Stimulated activated CD8-positive, alpha-beta memory T cell treated with anti-CD3 and anti-CD28 coated beads, Interleukin-7, amount 100 ng/mL, for 1 hour (primary cell): ENCODE measurements at places on chromosomes 4 and X.
A peak's percentile ranks its signal among the peaks of the same experiment; 100 is the strongest.

GRCh38 chr4:2595952-2596552 is 59.6 kb downstream of the FAM193A start:
- no peak for DNase-seq

DNA sequence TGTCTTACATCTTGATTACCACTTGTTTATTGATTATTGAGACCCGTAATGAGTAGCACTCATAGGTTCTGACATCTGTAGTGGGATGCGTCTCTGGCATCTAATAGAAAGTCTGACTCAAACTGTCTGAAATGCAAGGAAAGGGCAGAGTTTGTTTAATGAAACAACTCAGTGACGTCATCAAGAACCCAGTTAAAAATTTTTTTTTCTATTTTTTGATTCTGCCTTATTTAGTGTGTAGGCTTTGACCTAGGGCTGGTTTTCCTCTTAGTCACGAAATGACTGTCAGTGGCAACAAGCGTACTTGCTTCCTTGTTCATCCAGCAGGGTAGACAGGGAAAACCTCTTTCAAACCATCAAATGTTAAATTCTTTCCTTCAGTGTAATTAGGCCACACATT is 3.1 kb upstream of the CDKL5 start:
- DNase-seq, result no peak

DNA sequence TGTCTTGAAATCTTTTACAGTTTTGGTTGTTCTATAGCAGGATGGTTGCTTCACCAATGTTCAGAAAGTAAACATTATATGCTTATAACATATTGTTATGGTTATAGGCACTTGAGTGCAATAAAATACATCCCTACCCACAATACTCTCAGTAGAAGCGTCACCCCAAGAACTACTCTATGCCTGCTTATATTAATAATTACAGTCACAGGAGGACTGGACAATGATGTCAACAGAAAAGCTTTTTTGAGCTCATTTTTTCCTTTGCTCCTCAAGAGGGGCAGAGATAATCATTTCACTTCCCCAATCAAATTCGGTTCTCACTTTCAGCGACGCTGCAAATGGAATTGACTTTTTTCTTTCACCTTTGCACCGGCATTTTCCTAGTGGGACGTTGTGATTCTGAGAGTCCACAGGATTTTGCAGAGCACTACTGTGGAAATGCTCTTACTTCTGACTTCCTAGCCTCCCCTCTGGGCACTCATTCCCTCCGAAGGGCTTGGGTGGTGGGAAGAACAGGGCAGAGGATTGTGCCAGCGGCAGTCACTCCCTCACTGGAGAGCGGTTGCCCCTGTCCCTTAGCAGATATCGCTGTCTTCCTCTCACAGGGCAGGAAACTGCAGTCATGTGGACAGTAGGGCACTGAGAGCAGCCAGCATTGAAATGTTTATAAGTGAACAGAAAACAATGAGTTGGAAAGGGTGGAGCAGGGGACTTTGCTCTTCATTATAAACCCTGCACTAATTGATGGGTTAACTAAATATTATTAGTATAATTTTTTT is 24.9 kb upstream of the SGMS2 start:
- DNase-seq, result no peak

- DNase-seq, result no peak
Observed at GRCh38 chr4:42360256-42360669, 37.0 kb upstream of the SHISA3 start.

GRCh38 chr4:52098618-52099017 is 47.5 kb downstream of the SPATA18 start:
- no peak for DNase-seq

GRCh38 chrX:147626605-147627004 is 285.1 kb upstream of the FMR1 start:
- DNase-seq, result no peak

DNA sequence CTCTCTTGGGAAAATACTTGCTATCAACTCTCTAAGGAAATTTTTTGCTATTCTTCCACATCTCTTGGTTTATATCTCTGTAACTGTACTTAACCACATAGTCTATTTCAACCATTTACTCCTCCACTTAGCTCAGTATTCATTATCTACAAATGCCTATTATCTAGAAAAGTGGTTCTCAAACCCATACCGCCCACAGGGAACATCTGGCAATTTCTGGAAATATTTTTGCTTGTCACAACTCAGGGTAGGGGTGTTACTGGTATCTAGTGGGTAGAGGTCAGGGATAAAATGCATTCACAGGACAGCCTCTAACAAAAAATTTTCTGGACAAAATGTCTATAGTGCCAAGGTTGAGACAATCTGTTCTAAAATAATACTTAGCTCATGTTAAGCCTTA is 14.4 kb downstream of the ATRX start:
- DNase-seq, result no peak

- no peak for DNase-seq
Observed at GRCh38 chrX:143296521-143296920, 220.8 kb downstream of the SPANXN3 start.

- DNase-seq, result no peak
Observed at GRCh38 chrX:120761810-120762209, 113.9 kb downstream of the CT47B1 start.

DNA sequence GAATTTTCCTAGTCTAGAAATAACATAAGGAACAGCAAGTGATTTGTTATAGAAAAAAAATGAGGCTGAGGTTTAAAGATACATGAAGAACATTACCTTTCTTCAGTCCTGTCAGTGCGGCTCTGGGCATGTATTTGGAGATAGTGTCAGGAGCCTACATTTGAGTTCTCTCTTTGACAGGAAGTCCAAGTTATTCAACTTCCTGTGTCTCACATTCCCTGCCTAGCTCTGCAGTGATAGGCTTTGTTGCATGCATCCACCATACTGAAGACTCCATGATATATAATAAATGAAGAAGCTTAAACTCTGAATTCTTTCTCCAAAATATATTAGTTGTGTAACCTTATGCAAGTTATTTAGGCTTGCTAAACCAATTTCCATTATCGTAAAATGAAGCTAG is 148.7 kb downstream of the RELL1 start:
- DNase-seq, result no peak

GRCh38 chr4:176794651-176795050 is 1.9 kb upstream of the VEGFC start:
- DNase-seq, result no peak

- no peak for DNase-seq
Observed at GRCh38 chr4:174474457-174475075, 47.7 kb downstream of the HPGD start.

DNA sequence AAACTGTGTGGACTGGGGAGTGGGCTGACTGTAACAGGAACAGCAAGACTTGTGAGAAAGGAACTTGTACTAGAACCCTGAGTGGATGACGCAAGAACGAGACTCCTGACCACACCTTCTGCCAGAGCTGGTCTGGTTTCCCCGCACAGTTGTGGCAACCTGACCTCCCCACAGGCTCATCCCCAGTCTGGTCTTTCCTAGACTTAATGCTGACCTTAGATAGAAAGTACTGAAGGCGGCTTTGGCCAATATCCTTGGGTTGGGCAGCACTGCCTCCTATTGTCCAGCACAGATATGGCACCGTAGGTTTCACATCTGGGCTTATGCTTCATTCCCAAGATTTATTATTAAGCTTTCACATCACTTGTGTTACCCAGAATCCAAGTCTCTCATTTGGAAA is 137.8 kb upstream of the FRG1 start:
- no peak for DNase-seq

DNA sequence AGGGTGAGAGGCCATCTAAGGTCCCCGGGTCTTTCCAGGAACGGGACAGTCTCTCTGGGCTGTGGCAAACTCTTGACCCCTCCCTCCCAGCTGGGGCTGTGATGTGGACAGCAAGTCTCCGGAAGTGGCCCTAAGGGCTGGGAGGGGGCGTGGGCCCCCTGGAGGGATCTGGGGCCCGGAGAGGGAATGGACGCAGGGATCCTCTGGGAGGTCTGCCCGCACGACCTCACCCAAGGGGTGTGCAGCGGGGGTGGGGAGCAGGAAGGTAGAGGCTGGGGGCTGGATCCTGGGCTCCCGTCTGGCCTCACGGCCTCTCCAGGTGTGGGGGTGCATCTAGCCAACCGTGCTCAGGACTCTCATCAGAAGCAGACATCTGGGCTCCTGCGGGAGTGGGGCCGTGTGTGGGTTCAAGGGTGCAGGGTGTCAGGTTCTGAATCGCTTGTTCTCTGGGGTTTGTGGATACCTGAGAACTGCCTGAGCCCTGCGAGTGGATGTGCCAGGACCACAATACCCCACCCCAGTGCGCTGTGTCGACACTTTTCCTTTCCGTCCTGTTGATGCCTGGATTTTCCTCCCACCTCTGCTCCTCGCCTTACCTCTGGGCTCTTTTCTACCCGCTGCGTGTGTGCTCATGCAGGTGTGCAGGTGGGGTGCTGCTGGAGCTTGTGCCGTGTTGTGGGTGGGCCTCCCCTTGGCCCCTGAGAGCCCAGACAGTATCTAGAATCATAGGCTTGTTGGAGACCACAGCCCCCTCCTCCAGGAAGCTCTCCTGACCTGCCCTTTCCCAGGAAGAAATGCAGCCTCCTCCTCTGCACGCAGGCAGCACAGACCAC is 915 bp downstream of the CPZ start:
- no peak for DNase-seq

DNA sequence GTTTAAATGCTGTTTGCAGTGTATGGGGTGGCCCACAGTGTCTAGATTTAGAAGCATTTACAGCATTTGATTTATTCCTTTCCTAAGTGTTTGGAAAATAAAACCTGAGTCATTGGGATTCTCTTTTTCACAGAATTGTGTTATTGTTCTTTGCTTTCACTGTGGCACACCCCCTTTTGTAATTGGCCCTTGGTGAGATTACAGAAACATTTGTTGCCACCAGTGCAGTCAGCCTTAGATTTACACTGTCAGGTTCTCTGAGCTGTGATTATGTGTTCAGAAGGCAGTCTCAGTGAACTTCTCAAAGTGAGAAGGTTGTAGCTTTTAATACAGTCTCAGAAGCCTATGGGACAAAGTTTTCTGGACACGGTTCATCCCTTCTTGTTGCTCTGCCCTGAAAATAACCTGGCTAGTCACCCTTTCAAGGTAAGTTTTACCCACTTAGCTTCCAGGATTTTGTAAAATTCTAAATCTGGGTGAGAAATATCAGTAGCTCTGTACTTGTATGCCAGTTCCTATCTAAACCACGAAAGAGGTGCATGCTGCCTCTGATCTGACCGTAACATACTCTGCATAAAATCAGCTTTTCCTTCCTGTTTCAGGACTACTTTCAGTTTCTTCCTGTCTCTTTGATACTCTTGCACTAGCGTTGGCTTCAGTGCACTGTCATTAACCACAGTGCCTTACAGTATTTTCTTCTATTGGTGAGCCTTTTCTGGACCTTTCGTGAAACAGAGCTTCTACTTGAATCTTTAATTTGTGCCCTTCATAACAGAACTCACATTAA is 12.6 kb downstream of the RUFY3 start:
- no peak for DNase-seq

- DNase-seq, result no peak
Observed at GRCh38 chr4:133623847-133624246, 474.8 kb downstream of the PCDH10 start.

- no peak for DNase-seq
Observed at GRCh38 chr4:80462621-80463091, 127.1 kb downstream of the CFAP299 start.

- DNase-seq, result no peak
Observed at GRCh38 chr4:127788517-127788916, 6.4 kb downstream of the HSPA4L start.

- DNase-seq, result no peak
Observed at GRCh38 chrX:3145716-3146115, 104.4 kb downstream of the ARSF start.

DNA sequence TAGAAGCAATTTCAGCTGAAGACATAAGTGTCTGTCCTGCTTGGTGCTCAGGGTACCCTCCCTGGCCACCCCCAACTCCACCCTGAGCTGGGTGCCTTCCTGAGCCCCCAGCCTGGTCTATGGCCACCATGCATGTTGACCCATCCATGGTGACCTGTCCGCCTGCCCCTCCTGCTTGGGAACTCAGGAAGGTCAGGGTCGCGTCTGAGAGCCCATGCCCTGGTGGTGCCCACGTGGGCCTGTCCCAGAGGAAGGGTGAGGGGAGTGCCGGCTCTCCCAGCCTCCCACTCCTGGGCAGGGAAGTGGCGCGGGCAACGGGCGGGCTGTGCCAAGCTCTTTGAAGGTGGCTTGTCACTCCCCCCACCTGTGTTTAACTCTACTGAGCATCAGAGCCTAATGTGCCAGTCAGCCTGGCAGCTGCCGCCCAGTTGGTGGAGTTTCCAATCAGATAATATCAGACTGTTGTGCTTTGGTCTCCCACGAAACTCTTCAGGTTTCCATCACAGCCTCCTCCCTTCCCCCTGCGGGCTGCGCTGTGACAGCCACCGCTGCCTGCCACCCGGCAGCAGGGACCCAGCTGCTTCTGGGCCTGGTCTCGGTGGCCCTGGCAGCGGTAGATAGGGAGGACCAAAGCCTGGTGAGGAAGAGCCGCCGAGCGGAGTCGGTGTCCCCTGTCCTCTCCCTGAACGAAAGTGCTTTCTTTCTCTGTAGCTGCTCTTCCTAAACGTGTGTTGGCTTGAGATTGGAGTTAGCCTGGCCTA is 4.8 kb downstream of the SH3BP2 start:
- DNase-seq, result no peak

GRCh38 chr4:100079264-100079663 is 111.0 kb downstream of the DDIT4L start:
- DNase-seq, result no peak

GRCh38 chr4:121950212-121950679 is 1.6 kb downstream of the TRPC3 start:
- DNase-seq, result peak; percentile 87

- no peak for DNase-seq
Observed at GRCh38 chrX:39451046-39451445, 646.7 kb downstream of the BCOR start.

DNA sequence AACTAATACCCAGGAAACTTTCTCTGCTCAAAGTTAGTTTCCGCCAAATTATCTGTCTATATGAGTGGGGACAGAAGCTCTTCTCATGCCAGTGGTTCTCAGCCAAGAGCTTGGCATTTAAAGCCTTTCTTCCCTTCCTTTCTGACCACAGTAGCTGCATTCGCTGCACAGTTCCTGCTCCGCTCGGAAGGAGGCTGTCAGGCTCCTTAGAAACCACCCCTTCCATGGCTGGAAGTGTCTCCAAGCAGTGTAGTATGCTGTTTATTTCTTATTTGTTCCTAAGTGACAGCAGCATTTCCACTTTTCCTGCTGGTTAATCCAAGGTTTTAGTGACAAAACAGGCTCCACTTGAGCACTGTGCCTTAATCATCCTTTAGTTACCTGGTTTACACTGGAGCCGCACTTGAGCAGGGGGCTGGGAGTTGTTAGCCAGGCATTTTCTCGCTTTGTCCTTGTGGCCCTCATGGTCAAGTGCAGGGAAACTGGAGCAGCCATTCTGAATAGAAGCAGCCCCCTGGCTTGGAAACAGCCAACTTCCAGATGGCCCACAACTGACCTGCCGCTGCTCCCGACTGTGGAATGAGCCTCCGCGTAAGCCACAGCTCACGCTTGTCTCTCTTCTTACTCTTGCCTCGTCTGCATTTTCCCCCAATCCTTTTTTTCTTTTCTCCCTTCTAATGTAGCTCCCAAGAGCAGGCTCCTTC is 739.4 kb upstream of the TENM3 start:
- no peak for DNase-seq

GRCh38 chr4:185657699-185658098 is 122.4 kb upstream of the PDLIM3 start:
- DNase-seq, result no peak
